ENCODE measurements at places on chromosomes 6 and 20. TPM values are rescaled to one million over a fixed set of nuclear protein-coding genes. Genes with fewer than 3 reads are reported as not detected.

- DNase-seq = no peak
These were observed 200.0 kb downstream of the ZMYND8 start for GRCh38 chr20:47156301-47157137.

- DNase-seq = no peak
These were observed 115.4 kb downstream of the FRK start for GRCh38 chr6:115945306-115945705.

- DNase-seq = no peak
These were observed 39.5 kb downstream of the C20orf203 start for GRCh38 chr20:32634041-32634805.

DNA sequence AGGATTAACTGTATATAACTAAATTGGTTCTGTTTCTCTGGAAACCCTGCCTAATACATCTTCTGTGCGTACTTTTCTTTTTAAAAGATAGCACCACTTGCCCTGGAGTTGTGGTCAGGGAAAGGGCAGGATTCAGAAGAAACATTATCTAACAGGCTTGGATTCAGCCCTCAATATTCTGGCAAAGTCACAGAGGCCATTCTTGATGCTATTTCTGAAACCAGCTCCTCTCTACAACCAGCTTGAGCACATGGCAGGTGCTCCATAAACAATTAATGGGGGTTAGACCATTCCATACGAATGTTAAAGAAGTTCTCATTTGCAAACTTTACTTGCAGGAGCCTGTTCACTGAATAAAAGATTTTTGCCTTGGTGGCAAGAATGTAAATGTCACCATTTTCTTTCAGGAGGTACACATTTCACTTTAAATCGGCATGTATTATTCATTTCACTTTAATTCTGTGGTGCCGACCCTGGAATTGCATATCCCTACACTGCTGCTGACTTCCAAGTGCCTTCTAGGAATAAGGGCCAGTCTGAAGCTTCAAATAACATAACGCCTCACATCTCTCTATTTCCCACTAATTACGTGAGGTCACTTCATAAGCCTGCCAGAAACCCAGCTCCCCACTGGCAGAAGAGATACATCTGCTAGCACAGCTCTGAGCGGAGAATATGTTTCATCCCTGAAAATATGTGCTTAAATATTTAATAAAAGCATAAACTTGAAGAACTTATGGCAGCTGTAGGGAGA is 248.7 kb downstream of the ADGRG6 start:
- DNase-seq = no peak

GRCh38 chr6:15911753-15912504 is 217.0 kb upstream of the MYLIP start:
- DNase-seq = no peak

The ADA gene
- 29.2 TPM for total RNA-seq

The RRBP1 gene
- total RNA-seq = 171 TPM

The ADGB gene
- total RNA-seq = not detected

The LSM2 gene
- total RNA-seq = 119 TPM

The TPBG gene
- 29.6 TPM for total RNA-seq
